Nephron progenitor cell (in vitro differentiated cells): ENCODE measurements at places on chromosomes 11 and 22.

DNA sequence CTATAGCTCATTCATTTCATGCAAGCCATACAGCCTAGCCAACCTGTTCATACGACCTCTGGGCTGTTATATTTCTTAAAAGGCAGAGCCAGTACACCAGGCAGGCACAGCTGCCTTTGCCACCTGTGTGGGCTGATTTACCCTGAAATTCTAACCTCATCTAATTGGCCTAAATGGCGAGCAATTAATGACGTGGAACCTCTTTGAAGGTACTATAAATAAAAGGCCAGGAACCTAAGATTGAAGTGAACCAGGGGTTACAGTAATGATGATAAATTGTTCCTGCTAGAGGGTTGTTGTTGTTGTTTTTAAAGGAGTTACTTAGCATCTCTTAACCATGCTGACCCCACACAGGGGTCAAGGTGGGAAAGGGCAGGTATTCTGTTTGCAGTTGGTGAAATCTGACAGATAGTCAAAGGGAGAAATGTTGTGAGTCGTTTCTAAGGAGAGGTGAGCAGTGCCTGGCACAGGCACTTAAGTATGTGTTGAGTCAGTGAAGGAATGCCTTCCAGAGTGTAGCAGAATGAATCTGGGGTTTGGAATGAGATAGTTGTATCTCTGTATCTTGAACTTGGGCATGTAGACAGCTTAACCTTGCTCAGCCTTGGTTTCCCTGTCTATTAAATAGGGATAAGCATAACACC is 213.5 kb upstream of the NAV2 start:
- peak; percentile 20 for DNase-seq
- peaks cover 3% of the 10 kb centered on the region for H3K36me3 ChIP-seq
- H3K4me1 ChIP-seq = peaks cover 18% of the 10 kb centered on the region
- no peak overlapping the region for H3K27ac ChIP-seq
- peaks cover 40% of the 10 kb centered on the region for H3K27me3 ChIP-seq
- H3K4me3 ChIP-seq = no peak overlapping the region

- H3K27me3 ChIP-seq = peaks cover 79% of the 10 kb centered on the region
- H3K36me3 ChIP-seq = no peaks in the 10 kb centered on the region
- no peak overlapping the region for H3K27ac ChIP-seq
- no peaks in the 10 kb centered on the region for H3K4me1 ChIP-seq
- peak; percentile 74 for DNase-seq
Observed at GRCh38 chr11:14380947-14381561, 22.1 kb upstream of the RRAS2 start.

DNA sequence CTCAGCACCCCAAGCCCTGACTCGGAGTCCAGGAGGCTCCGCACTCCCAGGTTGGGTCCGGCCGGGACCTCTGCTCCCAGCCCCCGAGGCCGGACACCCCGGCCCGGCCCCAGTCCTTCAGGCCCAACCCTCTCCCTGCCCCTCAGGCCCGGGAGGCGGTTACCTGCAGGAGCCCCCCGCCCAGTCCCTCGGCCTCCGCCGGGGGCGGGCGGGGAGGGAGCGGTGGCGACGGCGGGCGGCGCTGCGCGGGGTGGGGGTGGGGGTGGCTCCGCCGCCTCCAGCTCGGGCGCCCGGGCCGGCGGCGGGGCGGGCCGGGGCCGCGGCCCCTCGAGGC is 310 bp downstream of the TCF20 start:
- H3K36me3 ChIP-seq = no peaks in the 10 kb centered on the region
- no peak overlapping the region for H3K27ac ChIP-seq
- H3K4me3 ChIP-seq = peak overlapping the region; percentile 73
- H3K27me3 ChIP-seq = peaks cover 11% of the 10 kb centered on the region

GRCh38 chr22:23380230-23380573 is 199.9 kb downstream of the IGLL1 start:
- no peak overlapping the region for H3K4me3 ChIP-seq
- no peak overlapping the region for H3K27ac ChIP-seq
- peaks cover 3% of the 10 kb centered on the region for H3K27me3 ChIP-seq
- peaks cover 9% of the 10 kb centered on the region for H3K36me3 ChIP-seq
- no peak for DNase-seq

- H3K4me3 ChIP-seq = no peak overlapping the region
- no peak overlapping the region for H3K27ac ChIP-seq
- no peaks in the 10 kb centered on the region for H3K4me1 ChIP-seq
Observed at GRCh38 chr11:33303541-33303940, 46.4 kb downstream of the HIPK3 start.

DNA sequence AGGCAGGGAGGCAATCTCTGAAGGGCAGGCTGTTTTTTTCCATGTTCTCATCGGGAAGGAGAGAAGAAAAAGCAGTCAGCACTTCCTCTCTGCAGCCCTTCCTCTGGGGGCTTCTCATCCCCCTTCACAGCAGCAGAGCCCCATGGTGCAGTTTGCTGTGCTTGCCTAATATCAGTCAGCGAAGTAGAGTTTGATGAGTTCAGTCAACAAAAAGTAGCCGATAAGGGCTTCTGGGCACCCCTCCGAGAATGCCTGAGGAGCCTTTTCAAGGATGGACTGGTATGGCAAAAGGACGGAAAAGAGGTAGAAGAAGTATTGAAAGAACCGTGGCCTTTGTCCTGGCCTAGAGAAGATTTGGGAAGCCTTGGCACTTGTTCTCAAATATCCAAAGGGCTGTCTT is 55.6 kb downstream of the NAV2 start:
- H3K4me3 ChIP-seq = no peak overlapping the region
- H3K27me3 ChIP-seq = peaks cover 17% of the 10 kb centered on the region
- H3K36me3 ChIP-seq = no peaks in the 10 kb centered on the region
- peaks cover 35% of the 10 kb centered on the region for H3K4me1 ChIP-seq
- H3K27ac ChIP-seq = no peak overlapping the region

- H3K4me1 ChIP-seq = peaks cover 13% of the 10 kb centered on the region
- H3K4me3 ChIP-seq = no peak overlapping the region
- H3K27me3 ChIP-seq = peaks cover 6% of the 10 kb centered on the region
- no peaks in the 10 kb centered on the region for H3K36me3 ChIP-seq
- H3K27ac ChIP-seq = no peak overlapping the region
Observed at GRCh38 chr11:106172386-106172991, 95.0 kb downstream of the AASDHPPT start.
